GM23248 (cell line): ENCODE measurements at places on chromosomes 16 and 17. TPM values are rescaled to one million over a fixed set of nuclear protein-coding genes. Genes with fewer than 3 reads are reported as not detected.
A peak's percentile ranks its signal among the peaks of the same experiment; 100 is the strongest.

DNA sequence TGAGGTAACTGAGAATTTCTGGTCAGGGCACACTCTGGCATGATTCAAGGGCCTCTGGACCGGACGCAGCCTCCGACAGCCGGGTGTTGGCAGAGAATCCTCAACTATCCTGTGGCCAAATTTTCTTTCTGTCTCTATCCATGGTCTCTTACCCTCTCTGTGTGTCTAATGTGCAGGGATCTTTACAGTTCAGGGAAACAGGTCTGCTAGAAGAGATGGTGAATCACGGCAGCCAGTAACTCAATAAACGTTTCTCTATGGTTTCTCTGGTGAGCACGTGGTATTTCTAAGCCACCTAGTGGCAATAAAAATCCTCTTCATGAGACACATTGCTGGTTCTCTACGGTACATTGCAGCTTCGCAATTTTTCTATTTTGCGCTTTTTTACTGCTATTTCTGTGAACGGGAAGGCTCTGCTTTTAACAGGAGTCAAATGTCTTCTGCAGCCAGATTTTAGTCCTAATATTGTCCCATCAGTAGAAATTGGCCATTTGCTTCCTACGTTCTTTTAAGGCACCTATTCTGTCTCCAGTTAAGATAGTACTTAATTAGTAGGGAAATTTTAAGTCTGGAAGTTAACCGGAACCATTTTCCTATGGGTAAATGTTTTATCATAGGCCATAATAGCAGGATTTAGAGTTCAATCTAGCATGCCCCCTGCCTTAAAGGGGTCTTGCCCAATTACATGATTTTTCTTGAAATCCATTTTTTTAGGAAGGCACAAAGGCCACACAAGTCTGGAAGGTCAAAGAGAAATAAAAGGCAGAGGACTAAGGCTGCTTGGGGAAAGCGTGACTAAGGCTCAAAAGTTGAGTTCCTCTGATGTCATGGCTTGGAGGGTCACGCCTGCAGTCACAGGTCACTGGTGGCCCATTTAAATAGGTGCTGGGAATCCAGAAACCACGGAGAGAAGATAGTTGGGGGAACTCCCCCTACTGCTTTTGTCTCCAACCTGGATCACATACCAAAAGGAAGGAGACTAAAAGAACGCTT is 31.5 kb downstream of the QPRT start:
- peak; percentile 89 for DNase-seq

- DNase-seq: no peak
These were observed 17.1 kb upstream of the CORO1A start for GRCh38 chr16:30166202-30166902.

GRCh38 chr17:59753522-59754467 is 46.3 kb downstream of the VMP1 start:
- peak; percentile 86 for DNase-seq

DNA sequence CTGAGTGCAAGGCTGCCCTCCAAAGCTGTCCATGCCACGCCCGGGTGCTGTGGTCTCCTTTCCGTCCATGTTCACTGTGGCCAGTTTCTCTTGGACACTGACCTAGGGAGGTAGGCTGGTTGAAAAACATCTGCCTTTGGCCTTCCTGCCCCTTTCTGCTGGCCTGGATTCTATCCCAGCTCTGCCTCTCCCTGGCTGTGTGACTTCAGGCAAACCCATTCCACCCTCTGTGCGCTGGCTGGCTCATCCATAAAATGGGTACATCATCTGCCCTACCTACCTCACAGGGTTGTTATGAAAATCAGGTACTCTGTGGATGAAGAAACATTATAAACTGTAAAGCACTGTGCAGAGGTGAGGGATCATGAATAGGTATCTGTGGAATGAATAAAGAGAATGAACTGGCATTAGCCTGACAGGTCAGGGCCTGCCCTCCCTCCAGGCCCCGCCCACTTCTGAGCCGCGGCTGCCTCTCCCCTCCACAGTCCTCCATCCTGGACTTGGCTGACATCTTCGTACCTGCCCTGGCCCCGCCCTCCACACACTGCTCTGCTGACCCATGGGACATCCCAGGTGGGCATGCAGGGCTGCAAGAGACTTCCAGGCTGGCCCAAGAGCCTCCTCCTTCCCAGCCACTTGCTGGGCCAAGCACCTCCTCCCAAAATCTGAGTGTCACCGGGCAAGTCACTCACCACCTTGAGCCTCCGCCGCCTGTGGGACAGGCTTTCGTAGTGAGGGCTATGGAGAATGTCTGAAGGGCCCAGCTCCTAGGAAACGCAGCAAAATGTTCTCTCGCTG is 7.0 kb upstream of the SPATA20 start:
- no peak for DNase-seq

- no peak for DNase-seq
These were observed 23.8 kb downstream of the LITAFD start for GRCh38 chr16:8905795-8906591.

GRCh38 chr17:76405607-76405966 is 21.2 kb downstream of the SPHK1 start:
- no peak for DNase-seq

DNA sequence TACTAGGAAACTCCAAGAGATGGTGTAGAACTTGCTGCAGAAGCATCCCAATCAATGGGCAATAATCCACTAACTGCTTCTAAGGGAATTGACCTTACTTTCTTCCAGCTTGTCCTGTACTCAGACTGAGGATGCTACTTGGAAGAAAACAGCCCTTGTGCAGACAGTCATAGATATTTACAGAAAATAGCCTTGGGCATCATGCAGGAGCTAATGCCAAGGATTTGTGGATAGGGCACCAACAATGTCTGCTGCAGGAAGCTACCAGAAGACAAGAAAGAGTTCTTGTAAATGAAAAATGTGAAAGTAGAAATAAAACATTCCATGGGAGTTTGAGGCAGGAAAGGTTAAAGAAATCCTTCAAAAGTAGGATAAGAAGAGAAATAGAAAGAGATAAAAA is 21.5 kb upstream of the CSNK2A2 start:
- DNase-seq: no peak

The ZNRF1 gene
- total RNA-seq: 10.4 and 17.2 TPM in 2 replicates

The RNF40 gene
- total RNA-seq: 97.9 and 99.0 TPM in 2 replicates

The CCDC47 gene
- 72.2 and 74.2 TPM in 2 replicates for total RNA-seq

DNA sequence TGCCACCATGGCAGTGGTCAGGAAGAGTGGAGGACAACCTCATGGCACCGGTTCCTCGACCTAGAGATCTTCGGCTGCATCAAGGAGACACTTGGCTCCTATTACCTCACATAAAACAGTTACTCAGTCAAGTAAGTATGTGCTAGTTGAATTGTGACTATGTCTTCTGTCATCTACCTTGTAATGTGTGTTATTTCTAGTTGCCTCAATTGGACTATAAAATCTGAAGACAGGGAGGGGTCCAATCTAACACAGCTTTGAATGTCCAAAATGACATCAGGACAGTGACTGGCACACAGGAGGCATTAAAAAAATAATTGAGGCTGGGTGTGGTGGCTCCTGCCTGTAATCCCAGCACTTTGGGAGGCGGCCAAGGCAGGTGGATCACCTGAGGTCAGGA is 17.2 kb downstream of the C16orf86 start:
- peak; percentile 25 for DNase-seq

DNA sequence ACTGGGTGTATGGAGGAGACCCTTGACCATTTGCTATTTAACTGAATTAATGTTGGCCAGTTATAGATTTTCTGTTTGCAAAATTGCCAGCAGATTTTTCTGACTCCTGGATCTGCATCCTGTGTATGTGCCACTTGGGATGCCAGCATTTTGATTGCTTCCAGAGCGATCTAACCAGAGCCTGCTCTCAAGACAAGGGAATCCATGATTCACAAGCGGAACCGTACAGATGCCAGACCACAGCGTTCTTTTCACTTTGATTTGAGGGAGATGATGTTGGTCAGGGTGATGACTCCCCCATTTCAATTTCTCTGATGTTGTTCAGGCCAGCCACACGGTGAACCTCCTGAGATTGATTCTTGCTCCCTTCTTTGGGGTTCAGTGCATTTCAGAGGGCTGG is 228.7 kb downstream of the CDH13 start:
- peak; percentile 83 for DNase-seq

- DNase-seq: peak; percentile 7
These were observed 343.0 kb downstream of the SNX29 start for GRCh38 chr16:12319428-12320035.

GRCh38 chr16:49587511-49587910 is 213.9 kb downstream of the C16orf78 start:
- no peak for DNase-seq

DNA sequence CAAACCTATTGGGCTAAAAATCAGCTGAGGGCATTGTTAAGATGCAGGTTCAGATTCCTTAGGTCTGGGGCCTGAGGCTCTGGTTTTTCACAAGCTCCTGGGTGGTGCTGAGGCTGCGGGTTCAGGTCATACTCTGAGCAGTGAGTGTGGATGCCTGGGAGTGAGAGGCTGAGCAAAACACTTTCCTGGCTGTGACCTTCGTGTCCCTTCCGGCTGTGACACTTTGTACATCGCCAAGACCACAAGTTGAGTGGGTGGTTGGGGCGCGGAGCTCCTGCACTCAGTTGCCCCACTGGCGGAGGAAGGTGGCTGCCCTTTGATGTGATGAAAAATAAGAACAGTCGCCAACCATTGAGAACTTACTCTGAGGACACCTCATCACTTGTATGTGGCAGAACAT is 24.8 kb downstream of the CCR7 start:
- no peak for DNase-seq

The TLCD3B gene
- not detected in 2 replicates for total RNA-seq

DNA sequence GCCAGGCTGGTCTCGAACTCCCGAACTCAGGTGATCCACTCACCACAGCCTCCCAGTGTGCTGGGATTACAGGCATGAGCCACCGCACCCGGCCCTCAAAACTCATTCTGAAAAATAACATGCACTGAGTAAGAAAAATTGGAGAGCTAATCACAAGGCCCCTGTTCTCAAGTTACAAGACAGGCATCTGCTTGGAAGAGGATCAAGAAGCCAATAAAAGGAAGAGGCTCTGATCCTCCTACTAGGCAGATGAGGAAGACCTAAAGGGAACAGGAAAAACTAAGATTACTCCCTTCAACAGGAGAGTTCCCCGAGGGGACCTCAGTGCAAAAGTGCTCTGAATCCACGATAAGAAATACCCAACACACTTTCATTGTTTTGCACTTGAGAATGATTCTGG is 18.4 kb downstream of the BLMH start:
- no peak for DNase-seq
